MM.1S (cell line): ENCODE measurements at places on chromosomes 6 and 20.

GRCh38 chr6:73696966-73697655, 1.1 kb downstream of the CD109 start:
- DNase-seq = no peak

DNA sequence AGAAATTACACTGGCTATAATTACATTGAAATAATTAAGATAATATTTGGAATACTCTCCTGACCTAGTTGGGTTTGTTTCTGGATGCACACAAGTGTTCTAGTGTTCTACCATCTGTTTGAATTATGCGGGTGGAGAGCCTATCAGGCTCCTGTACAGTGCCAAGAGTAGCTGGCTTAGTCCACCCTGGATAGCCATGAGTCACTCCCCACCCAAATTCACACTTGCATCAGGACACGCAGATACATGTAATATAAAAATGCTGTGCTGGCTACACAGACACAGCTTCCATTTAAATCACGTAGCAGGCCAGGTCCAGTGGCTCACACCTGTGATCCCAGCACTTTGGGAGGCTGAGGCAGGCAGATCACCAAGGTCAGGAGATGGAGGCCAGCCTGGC, 686.2 kb upstream of the SLC35B3 start:
- no peak for DNase-seq

GRCh38 chr6:137625808-137626207, 131.6 kb upstream of the OLIG3 start:
- DNase-seq = no peak

- DNase-seq = no peak
Observed at GRCh38 chr6:43740961-43741764, 28.8 kb upstream of the VEGFA start.

- no peak for DNase-seq
Observed at GRCh38 chr6:158367816-158368215, 55.6 kb downstream of the TULP4 start.

DNA sequence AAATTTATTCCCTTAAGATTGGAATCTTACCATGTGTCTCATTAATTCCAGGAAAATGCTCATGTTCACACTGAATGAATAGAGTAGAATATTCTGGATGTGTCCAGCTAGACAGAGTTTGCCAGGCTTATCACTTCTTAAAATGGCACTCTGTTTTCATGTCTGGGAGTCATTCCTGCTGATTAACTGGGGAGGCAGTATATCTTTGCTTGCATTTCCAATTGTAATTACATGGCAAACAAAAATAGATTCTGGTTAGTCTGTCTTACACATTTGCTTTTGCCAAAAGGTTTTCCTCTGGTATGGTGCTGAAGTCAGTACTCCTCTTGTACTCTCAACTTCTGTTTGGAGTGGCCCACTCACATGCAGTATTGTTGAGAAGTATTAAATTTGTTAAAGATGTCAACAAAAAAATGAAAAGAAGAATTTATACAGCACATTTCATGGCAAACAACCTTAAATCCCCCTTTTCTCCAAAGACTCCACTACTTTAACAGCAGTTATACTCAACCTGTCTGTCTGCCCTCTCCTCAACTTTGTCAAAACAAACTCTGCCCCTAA, 70.2 kb downstream of the TENT5A start:
- no peak for DNase-seq

GRCh38 chr6:111208933-111209332, 121.6 kb downstream of the SLC16A10 start:
- DNase-seq = no peak

DNA sequence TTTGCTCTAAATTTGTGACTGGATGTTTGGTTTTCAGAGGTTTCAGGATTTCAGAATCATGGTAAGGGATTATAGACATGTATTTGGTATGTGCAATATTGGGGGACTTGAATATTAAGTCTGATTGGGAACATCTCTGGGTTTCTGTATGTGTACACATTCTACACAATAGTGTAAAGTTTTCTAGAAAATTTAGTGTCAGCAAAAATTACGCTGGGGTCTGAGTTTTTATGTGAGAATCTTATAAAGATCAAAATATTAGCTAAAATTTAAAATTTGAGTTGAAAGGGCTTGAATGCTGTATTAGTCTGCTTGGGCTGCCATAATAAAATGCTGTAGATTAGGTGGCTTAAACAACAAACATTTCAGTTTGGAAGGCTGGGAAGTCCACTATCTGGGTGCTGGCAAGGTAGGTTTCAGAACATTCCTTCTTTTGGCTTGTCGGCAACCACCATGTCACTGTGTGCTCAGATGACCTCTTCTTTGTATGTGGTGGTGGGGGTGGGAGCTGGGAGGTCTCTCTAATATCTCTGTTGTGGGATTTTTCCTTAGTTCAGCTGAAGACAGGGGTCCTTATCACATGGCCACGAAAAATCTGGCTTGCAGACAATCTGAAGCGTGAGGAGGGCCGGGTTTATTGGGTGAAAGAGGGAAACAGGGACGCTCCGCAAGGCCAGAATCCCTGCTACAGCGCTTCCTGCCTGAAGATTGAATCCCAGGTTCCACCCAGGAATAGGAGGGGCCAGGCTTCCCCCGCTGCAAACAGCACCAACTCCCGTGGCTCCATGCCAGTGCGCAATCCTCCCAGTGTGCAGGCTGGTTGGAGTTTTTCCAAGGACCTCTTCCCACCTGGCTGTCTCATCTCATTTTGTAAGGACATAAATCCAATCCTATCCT, 299.7 kb downstream of the PLCB1 start:
- DNase-seq = no peak

GRCh38 chr6:138787138-138787537, 8.7 kb upstream of the ECT2L start:
- DNase-seq = peak; percentile 70

DNA sequence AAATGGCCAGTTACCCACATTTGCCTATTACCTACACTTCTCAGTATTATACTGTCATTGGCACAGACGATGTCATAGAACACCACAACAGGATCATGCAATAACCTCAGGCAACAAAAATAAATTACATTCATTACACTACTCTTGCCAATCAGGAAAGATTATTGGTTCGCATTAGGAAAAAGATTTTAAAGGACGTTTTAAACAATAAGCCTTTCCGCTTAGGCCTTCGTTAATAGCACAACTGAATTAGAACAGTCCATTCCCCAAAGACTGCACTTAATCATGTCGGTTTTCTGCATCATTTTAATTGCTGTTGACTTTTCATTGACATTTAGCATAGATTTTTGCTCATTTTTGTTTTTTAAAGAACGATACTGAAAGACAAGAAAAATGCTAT, 912 bp upstream of the SENP6 start:
- peak; percentile 26 for DNase-seq

DNA sequence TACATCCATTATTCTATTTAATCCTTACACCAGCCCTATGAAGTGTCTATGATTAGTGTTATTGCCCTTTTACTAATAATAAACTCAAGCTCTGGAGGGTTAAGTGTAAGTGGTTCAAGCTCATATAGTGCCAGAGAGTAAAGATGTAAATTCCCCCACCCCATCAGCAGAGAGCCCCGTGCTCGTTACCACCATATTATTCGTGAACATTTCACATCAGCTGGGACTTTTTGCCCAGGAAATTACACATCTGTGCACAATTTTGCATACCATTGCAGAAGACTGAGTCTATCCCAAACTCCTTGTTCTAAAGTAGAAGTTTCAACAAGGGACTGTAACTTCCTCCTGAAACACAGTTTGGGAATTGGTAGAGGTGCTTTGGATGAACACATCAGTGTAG, 220.1 kb downstream of the BCAS1 start:
- DNase-seq = no peak

GRCh38 chr6:3226481-3227362, 731 bp downstream of the TUBB2B start:
- peak; percentile 84 for DNase-seq

DNA sequence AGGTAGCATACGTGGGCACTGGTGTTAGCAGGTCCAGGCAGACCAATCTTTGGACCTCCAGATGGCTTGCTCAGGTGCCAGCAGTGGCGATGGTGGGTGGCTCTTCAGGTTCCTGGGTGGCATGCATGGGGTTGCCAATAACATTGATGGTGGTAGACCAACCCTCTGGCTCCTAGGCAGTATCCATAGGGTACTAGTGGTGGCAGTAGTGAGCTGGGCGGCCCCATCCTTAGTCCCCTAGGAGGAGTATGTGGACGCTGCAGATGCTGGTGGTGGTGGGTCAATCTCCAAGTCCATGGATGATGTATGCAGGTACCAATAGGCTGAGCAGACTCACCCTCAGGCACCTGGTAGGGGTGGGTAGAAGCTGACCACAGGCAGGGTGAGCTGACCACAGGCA, 70.6 kb downstream of the ZC2HC1B start:
- DNase-seq = no peak

GRCh38 chr20:45347936-45348778, at the start of gene SDC4:
Gene SDC4 (minus strand): TSS chr20:45348424. CDS start chr20:45348384, 40 bp downstream.
- peak; percentile 49 for DNase-seq

- no peak for DNase-seq
Observed at GRCh38 chr20:53161473-53161872, 189.3 kb downstream of the TSHZ2 start.

DNA sequence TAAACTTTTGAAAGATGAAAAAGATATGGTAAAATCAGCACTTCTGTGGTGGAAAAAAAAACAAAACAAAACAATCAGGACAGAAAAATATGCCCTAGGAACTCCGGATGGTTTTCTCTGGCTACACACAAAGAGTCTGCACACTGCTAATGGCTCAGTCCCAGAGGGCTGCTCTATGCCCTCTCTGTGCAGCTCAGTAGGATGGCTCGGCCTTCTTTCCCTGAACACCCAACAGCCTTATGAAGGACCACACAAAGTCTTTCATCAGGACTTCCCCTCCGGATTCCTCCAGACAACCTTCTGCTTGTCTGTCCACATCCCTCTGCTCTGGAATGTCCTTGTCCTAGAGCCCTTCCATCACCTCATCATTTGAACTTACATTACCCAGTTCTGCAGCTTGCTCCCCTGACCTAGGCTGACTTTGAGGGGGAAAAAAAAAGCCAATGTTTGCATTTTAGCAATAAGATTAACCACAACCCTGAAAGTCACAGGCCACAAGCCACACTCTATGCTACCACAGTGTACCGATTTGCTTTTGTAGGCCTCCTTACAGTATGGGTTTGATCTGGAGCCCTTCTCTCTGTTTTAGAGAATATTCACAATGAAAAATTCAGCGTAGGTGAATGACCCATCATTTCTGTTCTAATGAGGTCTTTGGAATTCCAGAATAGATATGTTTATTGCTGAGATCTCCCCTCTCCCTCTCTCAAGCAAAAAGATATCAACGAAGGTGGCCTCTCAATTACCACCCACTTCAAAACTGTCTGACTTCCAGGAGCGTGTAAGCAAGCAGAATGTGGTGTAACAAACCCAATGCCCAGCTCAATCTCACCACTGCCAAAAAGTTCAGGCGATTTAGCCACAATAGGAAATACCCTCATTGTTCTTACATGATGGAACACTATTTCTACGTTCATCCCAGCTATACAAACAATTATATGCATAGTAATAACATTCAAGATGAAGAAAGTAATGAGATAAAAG, 164.0 kb downstream of the GMDS start:
- peak; percentile 15 for DNase-seq

DNA sequence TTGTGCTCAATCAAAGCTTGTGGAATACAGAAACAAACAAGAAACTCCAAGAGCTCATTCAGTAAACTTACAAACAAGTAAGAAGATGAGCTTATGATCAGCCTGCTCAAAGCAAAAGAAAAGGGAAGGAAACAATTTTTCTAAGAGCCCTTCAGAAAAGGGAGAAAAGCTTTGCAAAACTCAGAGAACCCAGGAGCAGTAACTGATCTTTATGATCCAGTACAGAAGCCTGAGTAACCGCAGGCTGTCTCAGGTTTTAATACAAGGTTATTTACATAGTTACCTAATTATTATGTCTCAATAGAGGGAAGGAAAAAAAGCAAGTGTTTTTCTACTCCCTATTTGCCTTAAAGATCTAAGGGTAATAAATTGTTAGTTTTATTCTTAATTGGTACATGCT, 226.5 kb downstream of the MAFB start:
- no peak for DNase-seq

DNA sequence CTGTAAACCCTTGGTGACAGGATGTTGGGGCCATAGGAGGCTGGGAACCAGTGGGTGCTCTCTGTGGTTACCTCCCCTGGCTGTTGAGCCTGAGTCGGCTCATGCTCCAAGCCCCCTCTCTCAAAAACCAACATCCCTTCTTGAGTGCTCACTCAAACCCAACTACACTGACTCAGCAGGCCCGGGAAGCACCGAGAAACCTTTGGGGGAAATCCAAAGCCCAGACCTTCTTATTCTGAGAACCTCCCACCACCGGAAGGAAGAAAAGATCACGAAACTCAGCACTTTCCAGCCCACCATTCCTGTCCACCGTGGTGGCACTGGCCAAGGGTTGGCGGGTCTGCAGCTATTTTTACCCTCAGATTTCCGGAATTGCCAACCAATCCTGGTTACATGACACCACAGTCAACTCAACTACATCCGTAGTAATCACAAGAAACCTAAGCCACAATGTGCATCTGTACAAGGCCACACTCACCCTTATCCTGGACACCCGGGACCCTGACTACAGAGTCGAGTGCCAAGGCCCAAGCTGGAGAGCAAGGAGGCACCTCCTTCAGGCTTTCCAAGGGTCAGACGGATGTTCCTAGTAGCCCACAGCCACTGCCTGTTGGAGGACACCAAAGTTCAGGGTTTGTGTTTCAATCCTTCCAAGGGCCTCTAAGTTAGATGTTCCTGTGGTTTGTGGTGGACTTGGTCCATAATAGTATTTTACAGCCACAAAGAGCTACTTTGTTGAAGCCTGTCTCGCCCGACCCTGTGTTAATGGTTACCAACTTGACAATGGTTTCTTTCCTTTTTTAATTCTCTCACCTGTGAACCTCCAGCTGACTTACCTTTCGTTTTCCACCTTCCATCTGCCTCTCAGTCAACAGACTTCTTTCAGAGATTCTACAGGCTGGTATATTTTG, 317.0 kb downstream of the CDC5L start:
- peak; percentile 35 for DNase-seq

DNA sequence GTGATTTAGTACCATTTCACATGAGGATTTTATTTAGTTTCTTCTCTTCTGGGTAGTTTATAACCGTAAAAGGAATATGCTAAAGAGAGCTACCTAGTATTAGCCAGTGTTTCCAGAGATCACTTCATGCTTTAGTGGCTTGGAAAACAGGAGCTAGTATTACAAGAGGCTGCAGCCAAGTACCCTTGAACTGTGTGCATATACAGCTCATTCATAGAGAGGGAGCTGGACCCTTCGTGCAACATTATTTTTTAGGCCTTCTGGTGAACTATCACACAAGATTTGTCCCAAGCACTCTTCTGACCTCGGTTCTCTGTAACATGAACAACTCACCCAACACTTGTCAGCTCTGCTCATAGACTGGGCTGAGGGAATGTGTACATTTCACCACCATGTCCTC, 74.9 kb upstream of the RIN2 start:
- DNase-seq = no peak

DNA sequence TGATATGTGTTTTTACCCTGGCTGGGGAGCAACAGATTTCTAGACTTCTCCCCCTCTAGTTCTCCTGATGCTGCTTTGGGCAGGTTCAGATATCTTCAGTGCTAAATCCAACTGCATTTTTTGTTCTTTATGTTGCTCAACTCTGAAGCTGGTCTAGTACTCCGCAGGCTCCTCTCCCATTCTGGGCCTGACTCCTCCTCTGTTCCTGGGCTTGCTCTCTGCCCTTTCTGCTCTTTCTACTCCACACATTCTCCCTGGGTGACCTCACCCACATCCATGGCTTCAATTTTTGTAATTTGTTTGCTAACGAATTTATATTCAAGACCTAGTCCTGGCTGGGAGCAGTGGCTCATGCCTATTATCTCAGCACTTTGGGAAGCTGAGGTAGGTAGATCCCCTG, 6.4 kb downstream of the FYN start:
- no peak for DNase-seq

GRCh38 chr6:118783931-118784550, 109.9 kb upstream of the ASF1A start:
- DNase-seq = no peak
